BJ (cell line): ENCODE measurements at places on chromosomes 3 and 15. TPM values are rescaled to one million over a fixed set of nuclear protein-coding genes. Genes with fewer than 3 reads are reported as not detected.
A peak's percentile ranks its signal among the peaks of the same experiment; 100 is the strongest.

Gene IFT80
- 10.4 and 20.6 TPM in 2 replicates for polyA plus RNA-seq

Gene ITPKA
- polyA plus RNA-seq = 0.44 and 0.59 TPM in 2 replicates

Gene CLSTN2
- polyA plus RNA-seq = 1.4 and 1.8 TPM in 2 replicates

Gene ST8SIA2
- polyA plus RNA-seq = not detected in 2 replicates

Gene PCOLCE2
- 0.78 and 0.94 TPM in 2 replicates for polyA plus RNA-seq

Gene GPR27
- 0.02 TPM in 1 of 2 replicates, not detected in the other for polyA plus RNA-seq

Gene CLRN1
- polyA plus RNA-seq = not detected in 2 replicates

Gene SYNPR
- not detected in 2 replicates for polyA plus RNA-seq

Gene NR1I2
- not detected in 2 replicates for polyA plus RNA-seq

Gene HTR3E
- not detected in 2 replicates for polyA plus RNA-seq

Gene CASR
- polyA plus RNA-seq = not detected in 2 replicates

Gene GOLGA8Q
- 0.32 and 0.50 TPM in 2 replicates for polyA plus RNA-seq

Gene CLDN11
- polyA plus RNA-seq = 5.6 and 6.5 TPM in 2 replicates

Gene GOLGA8M
- polyA plus RNA-seq = 0.63 and 0.76 TPM in 2 replicates

Gene WDR72
- polyA plus RNA-seq = not detected in 2 replicates

Gene ESYT3
- 0.09 TPM in 2 replicates for polyA plus RNA-seq

Gene SLC6A20
- polyA plus RNA-seq = not detected in 2 replicates

- no peak for DNase-seq
These were observed 24.3 kb downstream of the CD200R1L start for GRCh38 chr3:112822064-112823055.

DNA sequence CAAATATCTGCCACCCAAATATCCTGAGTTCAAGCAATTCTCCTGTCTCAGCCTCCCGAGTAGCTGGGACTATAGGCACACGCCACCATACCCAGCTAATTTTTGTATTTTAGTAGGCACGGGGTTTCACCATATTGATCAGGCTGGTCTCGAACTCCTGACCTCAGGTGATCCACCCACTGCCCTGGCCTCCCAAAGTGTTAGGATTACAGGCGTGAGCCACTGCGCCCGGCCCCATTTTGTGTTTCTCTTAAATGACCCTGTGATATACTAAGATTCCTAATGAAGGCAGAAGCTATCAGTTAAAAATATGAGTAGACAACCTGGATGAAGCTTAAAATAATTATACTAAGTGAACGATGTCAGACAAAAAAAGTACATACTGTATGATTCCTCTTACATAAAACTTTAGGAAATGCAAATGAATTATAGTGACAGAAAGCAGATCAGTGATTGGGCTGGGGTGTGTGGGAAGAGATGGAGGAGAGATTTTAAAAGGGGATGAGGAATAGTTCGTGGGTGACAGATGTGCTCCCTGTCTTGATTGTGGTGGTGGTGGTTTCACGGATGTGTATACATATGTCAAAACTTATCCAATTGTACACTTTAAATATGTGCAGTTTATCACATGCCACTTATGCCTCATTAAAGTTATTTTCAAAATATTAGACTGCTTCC, 3.8 kb upstream of the KLHL40 start:
- no peak for DNase-seq

- DNase-seq = no peak
These were observed 427.5 kb upstream of the ALCAM start for GRCh38 chr3:104939196-104939595.

DNA sequence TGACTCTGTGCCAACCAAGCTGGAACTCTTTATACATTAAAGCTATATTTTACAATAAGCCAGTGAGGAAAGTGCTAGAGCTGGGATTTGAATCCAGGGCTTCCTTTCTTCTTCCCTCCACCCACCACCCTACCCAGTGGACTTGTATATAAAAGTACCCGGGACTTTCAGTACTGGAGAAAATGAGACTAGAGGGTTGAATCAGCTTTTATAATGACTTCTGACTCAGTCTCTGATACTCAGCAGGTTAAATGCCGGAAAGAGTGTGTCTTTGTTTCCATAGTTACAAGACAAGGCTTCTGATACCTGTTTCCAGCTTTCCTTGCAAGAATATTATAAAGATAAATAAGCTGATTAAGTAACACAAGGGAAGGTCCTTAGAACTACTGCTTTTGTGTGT, 80.9 kb downstream of the FRMD4B start:
- no peak for DNase-seq

GRCh38 chr3:65276551-65276950, 588.8 kb upstream of the ADAMTS9 start:
- no peak for DNase-seq

DNA sequence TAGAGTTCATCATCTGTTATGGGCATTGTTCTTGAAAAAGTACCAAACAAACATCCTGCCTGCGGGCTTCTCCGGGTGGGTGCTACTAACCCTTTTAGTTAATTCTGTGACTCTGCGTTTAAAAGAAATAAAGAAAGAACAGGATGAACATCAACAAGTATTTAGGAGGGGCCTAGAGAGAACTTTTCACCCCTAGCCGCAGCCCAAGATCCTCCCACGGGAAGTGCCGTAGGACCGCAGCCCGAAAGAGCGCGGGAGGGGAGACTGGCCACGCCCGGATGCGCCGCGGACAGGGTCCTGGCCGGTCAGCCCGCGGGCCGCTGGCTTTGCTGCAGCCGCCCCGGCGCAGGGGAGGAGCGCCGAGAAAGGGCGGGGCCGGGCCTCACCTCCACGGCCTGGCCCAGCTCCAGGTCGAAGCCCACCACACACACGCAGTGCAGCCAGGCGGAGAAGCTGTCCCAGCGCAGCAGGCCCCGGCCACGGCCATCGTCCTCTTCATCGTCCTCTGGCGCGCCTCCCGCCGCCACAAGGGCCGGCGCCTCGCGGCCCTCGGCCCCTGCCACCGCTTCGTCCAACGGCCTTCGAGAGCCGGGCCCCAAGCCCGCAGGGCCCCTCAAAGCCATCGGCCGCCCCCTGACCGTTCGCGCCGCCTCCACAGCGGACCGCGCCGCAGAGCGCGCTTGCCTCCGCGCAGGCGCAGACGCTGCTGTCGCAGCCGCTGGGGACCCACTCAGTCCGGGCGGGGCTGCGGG, at the start of gene DENND6A:
TSS of gene DENND6A (minus strand) at position 682 of the 752 bp plus-strand sequence. CDS start at position 623, 59 bp downstream.
- DNase-seq = peak; percentile 53

DNA sequence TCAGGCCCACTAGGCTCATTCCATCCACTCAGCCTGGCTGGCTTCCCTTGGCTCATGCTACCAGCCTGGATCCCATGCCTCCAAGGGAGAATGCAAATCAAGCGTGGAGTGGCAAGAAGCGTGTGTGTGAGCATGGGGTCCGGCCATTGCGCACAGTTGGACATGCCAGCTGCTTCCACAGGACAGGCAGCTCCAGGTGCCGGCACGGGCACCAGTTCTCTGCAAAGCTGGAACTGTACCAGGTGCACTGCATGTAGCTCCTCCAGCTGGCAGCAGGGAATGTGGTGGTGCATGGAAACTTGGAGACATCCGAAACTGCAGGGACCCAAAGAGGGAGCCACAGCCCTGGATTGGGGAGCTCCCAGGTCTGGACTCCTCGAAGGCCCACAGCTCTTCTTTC, 449.8 kb downstream of the EPHA6 start:
- DNase-seq = no peak

GRCh38 chr3:172606021-172606420, 82.8 kb upstream of the TNFSF10 start:
- no peak for DNase-seq

GRCh38 chr3:69016901-69017300, 3.4 kb upstream of the EOGT start:
- no peak for DNase-seq

- DNase-seq = no peak
These were observed 55.6 kb upstream of the ACAN start for GRCh38 chr15:88747631-88748030.

- DNase-seq = no peak
These were observed at the start of gene EIF4A2 for GRCh38 chr3:186783058-186783730. EIF4A2 (plus strand) TSS chr3:186783577; CDS start chr3:186783611, 34 bp downstream.

DNA sequence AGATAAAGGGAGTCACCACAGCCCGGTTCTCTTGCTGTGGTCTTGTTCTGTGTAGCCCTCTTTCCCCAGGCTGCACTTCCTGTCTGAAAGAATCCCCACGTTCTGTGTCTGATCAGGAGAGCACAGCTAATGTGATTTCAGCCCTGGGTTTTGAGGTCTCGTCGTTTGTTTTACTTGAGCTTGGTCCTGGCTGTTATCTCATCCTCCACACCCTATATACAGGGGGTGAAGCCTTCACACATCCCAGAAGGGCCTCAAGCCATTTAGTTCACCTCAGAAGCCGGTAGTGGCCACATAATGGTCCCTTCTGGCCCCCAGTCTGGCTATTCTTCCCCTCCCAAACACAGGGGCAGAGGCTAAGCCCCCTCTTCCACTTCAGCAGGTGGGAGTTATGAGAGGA, 115.6 kb downstream of the PDE8A start:
- no peak for DNase-seq

DNA sequence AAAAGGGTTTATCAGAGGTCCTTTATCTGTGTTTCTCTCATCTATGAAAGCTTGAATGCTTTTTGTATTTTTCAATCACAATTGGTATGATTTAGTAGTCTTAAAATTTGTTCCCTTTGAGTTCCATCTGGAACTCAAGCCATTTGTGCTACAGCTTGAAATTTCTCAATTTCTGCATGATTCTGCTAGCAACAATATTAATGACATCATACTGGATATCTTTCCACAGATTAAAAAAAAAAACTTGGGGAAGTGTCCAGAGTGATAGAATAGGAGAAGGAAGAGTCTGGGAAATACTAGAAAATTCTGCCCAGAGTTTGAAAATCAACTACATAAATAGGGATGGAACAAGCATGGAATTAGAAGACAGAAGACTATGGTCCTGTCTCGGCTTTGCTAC, 9.3 kb upstream of the FBN1 start:
- no peak for DNase-seq

- DNase-seq = peak; percentile 11
These were observed 483.6 kb downstream of the ERC2 start for GRCh38 chr3:55984626-55985025.

DNA sequence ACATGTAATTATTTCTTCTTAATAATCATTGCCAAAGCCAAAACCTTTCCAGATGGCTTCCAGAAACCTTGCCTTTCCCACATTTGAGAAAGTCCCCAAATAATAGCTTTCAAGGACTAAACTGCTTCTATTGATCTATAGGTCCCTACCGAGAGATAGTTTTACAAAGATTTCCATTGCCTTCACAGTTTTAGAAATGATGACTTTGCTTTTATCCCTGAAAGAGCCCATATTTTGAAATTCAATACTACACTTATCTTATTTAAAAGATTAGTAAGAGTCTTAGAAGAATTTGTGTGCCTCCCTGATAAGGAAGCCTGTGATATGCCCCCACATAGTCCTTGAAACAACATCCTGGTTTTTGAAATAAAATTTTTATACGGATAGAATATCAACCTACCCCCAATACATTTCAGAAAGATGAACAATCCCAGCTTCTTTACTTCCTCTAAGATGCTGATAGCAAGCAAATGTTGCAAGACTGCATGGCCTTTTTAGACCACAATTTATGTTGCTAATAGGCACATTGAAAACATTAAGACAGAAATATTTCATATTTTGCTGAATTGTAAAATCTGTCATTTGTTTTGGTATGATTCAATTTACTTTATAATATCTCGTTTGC, 146.3 kb downstream of the TMCO5A start:
- DNase-seq = no peak

GRCh38 chr15:52013151-52013791, 5.7 kb upstream of the MAPK6 start:
- no peak for DNase-seq

- DNase-seq = no peak
These were observed 27.9 kb downstream of the PLA1A start for GRCh38 chr3:119625451-119626153.

GRCh38 chr3:15520804-15521572, 518 bp downstream of the COLQ start:
- no peak for DNase-seq

- no peak for DNase-seq
These were observed 317.5 kb upstream of the IGF1R start for GRCh38 chr15:98330692-98331435.

GRCh38 chr15:100612539-100612938, 10.2 kb downstream of the ASB7 start:
- DNase-seq = no peak

DNA sequence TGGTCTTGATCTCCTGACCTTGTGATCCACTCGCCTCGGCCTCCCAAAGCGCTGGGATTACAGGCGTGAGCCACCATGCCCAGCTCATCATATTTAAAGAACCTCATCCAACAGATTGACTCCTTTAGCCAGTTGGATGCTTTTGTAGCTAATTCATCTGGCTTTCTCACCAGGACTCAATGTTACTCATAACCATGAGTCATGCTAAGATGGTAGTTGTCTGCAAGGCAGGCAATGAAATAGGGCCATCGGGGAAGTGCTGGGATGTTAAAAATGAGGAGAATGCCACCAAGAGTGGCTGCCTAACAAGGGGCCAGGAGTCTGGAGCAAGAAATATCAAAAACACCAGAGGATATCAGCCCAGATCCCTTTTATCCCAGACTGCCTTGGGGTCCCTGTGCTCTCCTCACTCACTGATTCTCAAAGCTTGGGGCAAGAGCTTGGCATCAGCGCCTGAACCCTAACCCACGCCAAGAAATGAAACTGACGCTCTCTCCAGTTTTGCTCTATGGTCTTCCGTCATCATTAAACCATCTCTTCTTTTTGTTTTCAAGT, 7.4 kb upstream of the PCOLCE2 start:
- DNase-seq = peak; percentile 9

DNA sequence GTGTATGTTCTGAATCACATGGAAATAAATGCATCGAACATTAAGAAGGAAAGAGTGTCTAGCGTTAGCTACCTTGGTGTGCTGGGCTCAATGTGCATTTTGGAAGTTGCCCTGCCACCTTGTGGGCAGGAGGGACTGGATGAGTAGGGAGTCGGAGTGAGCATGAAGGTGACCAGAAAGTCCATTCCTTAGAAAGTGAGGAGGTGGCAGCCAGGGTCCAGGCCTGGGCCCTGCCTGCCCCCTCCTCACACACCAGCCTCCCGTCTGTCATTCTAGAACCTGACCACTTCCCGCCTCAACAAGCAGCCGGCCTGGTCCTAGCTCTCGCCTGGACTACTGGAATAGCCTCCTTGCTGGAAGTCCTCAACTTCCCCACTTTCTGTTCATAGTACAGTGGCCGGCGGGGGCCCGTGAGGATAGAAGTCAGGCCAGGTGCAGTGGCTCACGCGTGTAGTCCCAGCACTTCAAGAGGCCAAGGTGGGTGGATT, 10.2 kb upstream of the GATA2 start:
- DNase-seq = no peak

DNA sequence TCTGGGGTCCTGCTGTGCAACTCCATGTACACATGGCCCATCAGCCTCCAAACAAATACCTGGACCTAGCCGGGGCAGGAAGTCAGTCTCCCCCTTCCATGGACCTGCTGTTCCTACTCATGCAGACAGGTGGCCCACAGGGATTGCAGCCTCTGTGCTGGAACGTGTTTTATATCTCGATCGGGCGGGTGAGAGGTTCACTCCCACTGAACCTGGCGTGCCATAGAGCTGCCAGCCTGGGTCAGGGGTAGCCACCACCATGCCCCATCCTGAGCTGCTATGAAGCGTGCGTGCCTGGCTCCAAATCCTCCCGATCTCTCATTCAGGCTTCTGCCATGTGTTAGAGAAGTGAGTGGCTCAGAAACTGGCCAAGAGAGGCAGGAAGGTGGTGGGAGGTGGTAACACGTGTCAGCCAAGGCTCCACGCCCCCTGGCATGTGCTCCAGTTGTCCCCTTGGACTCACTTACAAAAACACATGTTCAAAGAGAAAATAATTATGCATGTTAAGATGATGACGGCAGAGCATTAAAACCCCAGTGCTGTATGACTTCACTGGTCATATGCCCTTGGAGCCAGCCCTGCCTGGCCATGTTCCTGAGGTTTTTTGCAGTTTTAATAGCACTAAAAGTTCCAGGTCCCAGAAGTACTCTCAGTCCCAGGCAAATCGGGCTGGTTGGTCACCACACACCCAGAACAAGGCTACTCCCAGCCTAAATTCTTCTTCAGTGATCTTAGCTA, 30.6 kb downstream of the CTSH start:
- peak; percentile 26 for DNase-seq
